CD4-positive, CD25-positive, alpha-beta regulatory T cell (primary cell): ENCODE measurements at places on chromosomes 2 and 18. TPM values are rescaled to one million over a fixed set of nuclear protein-coding genes. Genes with fewer than 3 reads are reported as not detected.
A peak's percentile ranks its signal among the peaks of the same experiment; 100 is the strongest.

DNA sequence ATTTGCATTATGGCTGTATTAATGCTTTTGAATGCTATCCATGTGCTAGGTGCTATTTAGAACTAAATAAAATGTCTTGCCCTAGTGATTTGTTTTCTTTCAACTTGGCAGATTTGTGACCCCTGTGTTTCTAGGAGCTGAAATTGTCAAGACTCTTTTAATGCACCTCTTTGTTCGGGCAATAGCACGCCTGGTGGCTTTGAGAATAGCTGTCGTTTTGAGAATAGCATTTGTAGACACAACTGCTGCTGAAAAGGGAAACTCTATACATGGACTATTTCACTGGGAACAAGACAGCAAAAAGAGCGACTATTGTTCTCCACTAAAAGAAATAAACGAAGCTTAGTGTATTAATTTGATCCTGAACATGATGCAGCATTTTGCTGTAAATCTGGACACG is 352.1 kb upstream of the ZNF521 start:
- DNase-seq, result no peak

Gene TLX2
- total RNA-seq, result not detected

Gene GPBAR1
- 1.2 TPM for total RNA-seq

- no peak for DNase-seq
Measured at GRCh38 chr18:48186861-48187260, 222.3 kb downstream of the ZBTB7C start.

DNA sequence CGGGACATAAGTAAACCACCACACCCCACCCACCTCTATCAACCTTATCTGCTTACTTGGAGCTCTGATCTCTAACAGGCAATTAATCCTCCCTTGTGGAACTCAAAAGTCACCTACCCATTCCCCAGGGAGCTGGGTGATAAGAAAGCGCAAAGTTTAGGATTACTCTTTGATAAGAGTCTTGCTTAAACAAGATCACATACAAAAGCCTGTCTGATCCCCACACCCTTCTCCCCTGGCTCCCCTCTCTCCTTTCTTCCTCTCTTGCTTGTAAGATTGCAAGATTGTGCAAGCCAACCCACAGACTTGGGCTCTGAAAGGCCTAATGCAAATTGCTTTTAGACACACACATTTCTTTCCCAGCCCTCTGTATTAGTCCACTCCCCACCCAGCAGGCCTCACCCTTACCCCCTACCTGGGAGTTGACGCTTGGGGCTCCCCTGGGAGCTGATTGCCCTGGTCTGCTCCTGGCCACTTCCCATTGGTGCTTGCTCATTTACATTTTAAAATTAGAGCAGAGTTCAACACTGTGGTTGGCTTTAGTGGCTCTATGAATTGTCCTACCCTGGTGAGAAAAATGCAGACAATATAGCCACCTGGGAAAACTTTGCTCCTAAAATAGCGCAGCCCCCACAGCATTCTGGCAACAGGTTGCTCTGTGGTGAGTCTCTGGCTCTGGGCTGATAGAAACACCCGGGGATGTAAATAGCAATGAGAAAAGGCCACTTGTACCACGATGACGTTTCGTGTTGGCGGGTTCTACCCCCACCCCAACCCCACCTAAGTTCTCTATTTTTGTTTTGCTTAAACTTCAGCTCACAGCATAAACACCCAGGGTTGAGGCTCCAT is 92.8 kb upstream of the MSH2 start:
- DNase-seq, result no peak

- no peak for DNase-seq
Measured at GRCh38 chr18:79772865-79773696, 24.7 kb upstream of the KCNG2 start.

DNA sequence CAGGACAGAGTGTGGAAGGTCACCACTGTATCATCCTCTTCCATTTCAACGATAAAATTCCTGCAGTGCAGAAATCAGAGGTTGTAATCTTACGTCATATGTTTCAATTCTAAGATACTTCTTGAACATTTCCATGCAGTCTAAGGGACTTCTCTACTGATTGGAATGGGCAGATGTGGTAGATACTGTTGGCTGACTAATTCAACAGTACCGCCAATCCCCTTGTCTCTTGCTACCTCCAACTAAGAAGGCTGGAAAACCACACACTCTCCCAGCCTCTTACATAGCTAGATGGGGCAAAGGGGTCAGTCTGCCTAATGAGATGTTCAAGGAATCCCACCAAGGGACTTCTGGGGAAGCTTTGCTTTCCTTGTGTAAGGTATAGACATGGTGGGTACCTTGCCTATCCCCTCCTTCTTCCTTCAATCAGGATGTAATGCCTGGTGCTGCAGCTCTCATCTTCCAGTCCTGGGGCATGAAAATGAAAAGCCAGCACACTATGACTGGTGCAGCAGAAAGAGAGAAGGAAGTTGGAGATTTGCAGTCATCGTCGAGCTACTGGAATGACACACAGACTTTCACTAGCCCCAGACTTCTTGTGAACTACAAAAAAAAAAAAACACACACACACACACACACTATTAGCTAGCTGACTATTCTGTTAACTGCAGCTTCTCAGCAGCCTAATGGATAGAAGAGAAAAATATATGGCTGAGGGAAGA is 84.1 kb downstream of the ALPK2 start:
- DNase-seq, result peak; percentile 44

GRCh38 chr2:56132138-56132537 is 51.7 kb upstream of the CCDC85A start:
- DNase-seq, result peak; percentile 23

GRCh38 chr2:3612639-3613523 is 18.0 kb downstream of the COLEC11 start:
- DNase-seq, result no peak

- no peak for DNase-seq
Measured at GRCh38 chr18:13513481-13513880, 212.9 kb downstream of the FAM210A start.

DNA sequence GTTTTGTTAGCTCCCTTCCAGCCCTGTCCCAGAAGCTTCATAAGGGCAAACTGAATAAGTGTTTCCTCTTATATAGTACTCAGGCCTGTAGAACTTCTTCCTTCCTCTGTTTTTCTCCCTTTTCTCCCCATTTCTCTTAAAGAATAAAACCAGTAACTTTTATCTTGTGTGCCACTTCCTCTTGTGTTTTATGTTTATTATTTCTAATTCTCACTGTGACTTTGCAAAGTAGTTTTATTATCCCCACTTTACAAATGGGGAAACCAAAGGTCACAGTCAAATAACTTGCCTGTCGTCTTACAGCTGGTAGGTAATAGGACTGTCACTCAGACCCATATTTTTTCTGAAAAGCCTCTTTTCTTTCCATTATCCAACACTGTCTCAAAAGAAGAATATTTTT is 42.4 kb downstream of the RBBP8 start:
- no peak for DNase-seq

- DNase-seq, result no peak
Measured at GRCh38 chr2:144180131-144180530, 339.8 kb downstream of the ZEB2 start.

DNA sequence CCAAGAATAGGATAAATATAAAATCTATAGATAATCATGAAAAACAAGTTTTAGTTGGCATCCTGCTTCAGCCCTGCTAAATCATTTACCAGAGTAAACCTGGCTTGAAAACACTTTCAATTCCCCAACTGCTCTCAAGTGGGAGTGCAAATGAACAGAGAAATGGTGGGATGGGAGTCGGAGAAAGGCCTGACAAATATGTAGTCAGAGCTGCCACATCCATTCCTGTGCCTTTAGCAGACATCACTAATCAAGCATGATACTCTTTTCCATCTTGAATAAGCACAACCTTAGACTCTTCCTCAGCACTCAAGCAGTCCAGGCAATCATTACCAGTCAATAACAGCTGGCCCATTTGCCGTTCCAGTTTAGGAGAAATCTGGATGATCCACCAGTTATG is 101.3 kb downstream of the ANKRD44 start:
- DNase-seq, result peak; percentile 44

- no peak for DNase-seq
Measured at GRCh38 chr2:131646669-131647297, 119.1 kb downstream of the CCDC74A start.

DNA sequence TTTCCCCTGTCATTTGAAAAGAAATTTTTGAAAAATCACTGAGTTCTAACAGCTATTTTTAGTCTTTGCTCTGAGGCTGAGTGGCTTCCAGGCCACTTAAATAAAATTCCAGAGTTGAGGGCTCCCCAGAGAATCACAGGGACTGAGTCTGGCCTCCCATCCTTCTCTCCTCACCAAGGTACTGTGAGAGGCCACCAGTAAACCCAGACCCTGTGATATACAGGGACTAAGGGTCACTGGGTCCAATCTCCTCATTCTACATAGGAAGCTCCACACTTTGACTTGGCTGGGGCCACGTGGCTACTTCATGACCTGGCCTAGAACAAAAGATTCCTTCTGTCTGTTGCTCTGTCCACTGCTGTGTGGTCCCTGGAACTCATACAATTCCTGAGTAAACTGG is 123.2 kb upstream of the CDCA7 start:
- DNase-seq, result no peak

Gene LGALSL
- total RNA-seq, result 5.4 TPM

DNA sequence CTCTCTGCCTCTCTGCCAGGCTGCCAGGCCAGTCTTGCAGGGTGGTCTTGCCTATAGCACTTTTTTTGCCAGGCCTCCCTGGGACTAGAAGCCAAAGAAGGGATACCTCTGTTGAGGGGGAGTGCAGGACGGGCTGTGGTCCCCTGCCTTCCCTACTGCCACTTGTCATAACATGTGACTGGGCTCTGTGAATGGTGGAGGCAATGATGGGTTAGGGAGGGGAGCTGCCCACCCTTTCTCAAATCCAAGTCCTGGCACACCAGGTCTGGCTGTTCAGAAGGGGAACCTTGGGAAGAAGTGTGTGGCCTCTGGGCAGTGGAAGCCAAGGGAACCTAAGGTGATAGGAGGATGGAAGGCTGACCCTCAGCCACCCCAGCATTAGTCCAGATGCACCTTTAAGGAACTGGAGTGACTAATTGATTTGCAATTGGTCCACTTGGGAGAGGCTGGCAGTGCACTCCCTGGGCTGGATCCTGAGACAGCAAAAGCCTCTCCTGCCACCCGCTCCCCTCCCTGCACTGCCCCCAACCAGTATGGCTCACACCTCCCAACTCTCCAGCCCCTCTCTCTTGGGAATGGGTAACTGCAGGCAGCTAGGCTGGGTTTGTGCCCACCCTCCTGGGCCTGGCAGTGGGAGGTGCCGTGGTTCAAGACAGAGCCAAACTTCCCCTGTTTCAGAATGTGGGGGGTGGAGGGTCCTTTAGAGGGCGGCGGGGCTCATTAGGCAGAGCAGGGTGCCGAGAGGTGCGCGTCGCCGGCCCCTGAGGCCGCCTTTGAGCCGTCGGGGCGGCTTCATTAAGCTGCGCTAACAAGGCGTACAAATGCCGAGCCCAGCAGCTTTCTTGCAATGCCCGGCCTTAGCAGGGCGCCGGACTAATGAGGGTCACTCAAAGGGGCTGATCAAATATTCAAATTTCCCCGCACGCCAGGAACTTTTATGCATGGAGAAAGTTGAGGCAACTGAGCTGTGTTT is 4.5 kb upstream of the SIX3 start:
- DNase-seq, result no peak

Gene CYP26B1
- not detected for total RNA-seq

DNA sequence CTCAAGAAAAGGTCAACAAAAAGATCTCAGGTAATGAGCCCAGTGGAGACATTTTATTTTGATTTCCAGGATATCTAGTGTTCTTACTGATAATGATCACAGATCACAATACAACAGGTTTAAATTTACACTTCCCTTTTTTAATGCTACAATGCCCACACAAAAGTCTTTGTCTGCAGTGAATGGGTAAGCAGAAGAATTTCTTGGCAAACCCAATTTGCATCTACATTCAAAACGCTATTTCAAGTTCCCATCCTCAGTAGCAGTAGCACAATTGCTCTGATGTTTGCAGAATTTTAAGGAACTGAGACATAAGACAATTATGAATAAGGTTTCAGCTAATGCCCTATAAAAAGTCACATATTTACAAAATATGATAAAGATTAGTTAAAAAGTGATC is 929.4 kb upstream of the PIK3C3 start:
- DNase-seq, result no peak

DNA sequence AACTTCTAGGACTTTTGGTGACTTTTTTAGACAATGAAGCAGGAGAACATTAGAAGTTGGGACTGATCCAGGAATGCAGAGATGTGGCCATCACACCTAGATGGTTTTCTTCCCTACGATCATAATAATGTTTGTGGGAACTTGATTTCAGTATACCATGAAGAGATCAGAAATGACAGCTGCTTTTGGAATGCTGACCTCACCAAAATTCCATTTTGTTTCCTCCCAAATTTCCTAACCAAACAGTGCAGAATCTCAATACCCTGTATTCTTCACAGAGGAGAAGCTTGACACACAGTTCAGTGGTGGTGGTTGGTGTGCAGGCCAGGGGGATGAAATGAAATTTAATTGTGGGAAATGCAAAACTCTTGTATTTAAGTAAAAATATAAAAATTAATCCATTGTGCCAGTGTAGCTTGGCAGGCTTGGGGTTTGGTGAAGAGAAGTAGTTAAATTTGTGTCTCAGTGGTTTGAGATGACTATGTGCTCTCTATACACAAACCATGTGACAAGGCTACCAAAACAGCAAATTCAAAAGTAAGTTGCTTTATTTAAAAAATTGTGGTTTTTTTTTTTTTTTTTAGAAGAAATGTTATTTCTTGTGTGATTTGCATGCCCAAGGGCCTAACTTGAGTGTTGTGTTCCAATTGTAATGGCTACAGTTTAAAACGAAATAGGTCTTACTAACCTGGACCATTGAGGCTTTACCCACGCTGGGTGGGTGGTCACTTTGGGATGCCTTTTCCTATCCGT is 252.4 kb downstream of the LPIN1 start:
- DNase-seq, result no peak

Gene ZAP70
- total RNA-seq, result 431 TPM

Gene KIF1A
- not detected for total RNA-seq

Gene POTEI
- total RNA-seq, result not detected

Gene KIF5C
- 7.7 TPM for total RNA-seq

DNA sequence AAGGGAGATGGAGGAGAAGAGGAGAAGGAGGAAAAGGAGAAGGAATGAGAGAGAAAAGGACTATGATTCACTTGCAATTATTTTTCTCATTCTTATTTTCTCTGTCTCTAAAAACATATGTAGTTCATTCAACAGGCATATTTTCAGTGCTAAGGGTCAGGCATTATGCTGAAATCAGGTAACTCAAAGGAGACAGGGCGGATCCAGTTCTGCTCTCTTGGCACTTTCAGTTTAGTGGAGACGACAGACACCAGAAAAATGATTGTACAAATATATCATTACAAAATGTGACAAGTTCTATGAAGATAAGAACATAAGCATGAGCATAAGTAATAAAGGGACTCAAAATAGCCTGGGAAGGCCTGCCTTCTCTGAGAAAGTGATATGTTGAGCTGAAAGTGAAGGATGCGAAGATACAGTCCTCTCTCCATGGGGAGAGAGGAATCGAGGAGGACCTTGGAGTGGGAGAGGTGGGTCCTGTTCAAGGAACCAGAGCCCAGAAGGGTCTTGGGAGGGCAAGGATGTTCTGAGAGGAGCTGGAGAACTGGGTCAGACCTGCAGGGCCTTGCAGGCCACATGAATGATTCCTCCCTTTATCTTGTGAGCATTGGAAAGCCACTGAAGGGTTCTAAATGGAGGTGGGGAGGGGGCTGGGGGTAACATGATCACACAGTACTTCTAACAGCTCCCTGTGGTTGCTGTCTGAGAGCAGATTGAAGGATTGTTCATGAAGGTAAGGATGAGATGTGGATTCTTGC is 58.6 kb upstream of the TMEM17 start:
- DNase-seq, result no peak
